Activated T-cell treated with anti-CD3 and anti-CD28 coated beads, Interleukin-2, amount 50 U/mL, for 4 hours (primary cell): ENCODE measurements at places on chromosomes 4 and X. TPM values are rescaled to one million over a fixed set of nuclear protein-coding genes. Genes with fewer than 3 reads are reported as not detected.

DNA sequence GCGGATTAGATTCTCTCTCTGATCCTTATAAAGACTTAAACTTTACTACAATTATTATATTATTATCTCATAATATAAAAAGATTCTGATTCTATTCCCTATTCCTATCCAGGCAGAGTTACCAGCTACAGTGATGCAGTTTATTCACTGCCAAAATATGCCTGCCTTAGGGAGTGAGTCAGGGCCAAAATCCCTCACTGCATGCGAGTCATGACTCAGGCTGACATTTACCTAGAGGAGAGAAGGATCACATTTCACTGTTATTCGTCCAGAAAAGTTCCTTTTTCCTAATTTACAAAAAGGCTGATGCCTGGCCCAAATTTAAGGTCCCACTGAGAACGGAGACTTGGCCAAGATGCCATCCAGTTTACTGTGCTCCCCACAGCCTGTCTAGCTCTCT lies 168.5 kb upstream of the LDB2 start:
- DNase-seq = no peak

- DNase-seq = no peak
Measured at GRCh38 chr4:140581078-140581477, 12.3 kb upstream of the UCP1 start.

GRCh38 chr4:78735697-78736096 lies 40.5 kb upstream of the BMP2K start:
- DNase-seq = no peak

DNA sequence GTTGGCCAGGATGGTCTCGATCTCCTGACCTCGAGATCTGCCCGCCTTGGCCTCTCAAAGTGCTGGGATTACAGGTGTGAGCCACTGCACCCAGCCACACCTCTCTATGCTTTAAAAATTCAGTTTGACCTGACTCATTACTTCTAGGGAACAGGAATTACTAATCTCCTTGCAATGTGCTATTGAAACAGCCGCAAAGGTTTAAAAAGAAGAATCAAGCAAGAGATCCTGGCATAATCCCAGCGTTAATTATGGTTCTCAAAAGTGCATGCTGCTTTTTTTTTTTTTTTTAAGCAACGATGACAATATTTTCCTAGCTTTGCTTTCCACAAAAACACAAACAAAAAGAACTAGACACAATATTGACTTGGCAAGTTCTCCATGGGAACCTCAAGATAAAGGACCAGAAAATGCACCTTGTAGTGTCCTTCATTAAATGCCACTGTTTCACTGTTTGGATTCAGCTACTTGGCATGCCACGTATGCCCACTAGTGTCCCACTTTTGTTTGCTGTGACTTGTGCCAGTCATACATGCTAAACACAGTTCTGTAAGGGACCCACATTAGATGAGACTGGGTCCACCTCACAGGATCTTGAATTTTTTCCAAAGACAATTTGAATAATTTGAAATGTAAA lies 112.6 kb upstream of the PPARGC1A start:
- no peak for DNase-seq

The IL2 gene
- 1,317 TPM for total RNA-seq
